ENCODE measurements at places on chromosomes 7 and 10.

GRCh38 chr10:132163278-132163765 lies 23.4 kb upstream of the DPYSL4 start:
- peak; percentile 51 for DNase-seq

GRCh38 chr7:24800667-24801066 lies 43.4 kb upstream of the GSDME start:
- DNase-seq = no peak

DNA sequence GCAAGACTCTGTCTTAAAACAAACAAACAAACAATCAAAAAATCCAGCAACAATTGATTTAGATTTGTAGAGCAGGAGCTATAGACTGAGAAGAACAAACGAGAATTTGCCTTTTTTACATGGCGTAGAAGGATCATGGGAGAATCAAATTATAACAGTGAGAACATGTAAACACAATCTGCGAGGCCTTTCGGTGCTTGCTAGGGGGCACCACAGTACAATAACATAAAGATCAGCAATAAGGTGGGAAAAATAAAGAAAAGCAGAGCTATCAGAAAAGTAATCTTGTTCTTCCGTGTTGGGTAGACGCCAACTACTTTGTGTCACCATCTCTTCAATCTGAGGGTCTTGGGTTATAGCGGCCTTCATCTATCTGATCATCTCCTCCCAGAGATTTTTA lies 82.2 kb downstream of the NOD1 start:
- DNase-seq = no peak

DNA sequence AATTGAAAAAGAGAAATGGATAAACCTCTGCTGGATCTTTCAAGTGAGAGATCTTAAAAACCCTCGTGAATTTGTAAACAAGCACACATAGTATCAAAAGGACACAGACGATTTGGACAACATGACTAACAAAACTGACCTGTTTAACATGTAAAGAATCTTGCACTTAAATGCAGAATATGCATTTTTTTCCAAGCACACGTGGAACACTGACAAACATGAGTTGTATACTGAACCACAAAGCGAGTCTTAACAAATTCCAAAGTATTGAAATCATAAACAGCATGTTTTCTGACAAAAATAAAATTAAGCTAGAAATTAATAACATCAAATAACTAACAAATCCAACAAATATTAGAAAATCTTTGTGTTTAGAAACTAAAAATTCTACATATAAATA lies 65.0 kb upstream of the ZNF746 start:
- DNase-seq = no peak

DNA sequence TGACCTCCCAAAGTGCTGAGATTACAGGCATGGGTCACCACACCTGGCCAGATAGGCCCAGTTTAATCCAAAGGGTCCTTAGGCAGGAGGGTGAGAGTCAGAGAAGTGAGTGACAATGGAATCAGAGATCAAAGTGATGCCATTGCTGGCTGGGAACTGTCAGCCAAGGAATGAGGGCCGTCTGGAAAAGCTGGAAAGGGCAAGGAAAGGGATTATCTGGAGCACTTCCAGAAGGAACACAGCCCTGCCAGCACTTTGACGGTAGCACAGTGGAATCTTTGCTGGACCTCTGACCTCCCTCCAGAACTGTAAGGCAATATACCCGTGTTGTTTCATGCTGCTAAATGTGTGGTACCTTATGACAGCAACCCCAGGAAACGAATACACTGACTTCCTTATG lies 11.3 kb upstream of the TAS2R40 start:
- DNase-seq = no peak

- DNase-seq = no peak
Observed at GRCh38 chr7:40316176-40316575, 181.4 kb downstream of the SUGCT start.

DNA sequence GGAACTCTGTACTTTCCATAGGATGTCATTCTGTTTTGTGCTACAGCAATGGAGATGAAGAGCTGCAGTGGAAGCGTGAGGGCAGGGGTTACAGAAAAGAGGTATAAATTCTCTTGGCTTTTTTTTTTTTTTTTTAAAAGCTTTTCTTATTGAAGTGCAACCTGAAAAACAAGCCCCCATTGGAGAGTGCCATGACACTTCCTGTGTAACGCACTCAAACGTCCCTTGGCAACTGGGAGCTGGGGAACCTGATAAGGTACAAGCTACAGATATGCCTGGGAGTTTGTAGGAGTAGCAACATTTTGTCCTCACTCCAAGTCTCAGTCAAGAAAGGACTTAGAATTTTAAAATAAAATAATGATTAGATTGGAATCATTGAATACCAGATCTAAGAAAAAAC lies 512.1 kb downstream of the RPS24 start:
- no peak for DNase-seq

- DNase-seq = no peak
Observed at GRCh38 chr10:93752761-93753160, 5.0 kb upstream of the LGI1 start.

DNA sequence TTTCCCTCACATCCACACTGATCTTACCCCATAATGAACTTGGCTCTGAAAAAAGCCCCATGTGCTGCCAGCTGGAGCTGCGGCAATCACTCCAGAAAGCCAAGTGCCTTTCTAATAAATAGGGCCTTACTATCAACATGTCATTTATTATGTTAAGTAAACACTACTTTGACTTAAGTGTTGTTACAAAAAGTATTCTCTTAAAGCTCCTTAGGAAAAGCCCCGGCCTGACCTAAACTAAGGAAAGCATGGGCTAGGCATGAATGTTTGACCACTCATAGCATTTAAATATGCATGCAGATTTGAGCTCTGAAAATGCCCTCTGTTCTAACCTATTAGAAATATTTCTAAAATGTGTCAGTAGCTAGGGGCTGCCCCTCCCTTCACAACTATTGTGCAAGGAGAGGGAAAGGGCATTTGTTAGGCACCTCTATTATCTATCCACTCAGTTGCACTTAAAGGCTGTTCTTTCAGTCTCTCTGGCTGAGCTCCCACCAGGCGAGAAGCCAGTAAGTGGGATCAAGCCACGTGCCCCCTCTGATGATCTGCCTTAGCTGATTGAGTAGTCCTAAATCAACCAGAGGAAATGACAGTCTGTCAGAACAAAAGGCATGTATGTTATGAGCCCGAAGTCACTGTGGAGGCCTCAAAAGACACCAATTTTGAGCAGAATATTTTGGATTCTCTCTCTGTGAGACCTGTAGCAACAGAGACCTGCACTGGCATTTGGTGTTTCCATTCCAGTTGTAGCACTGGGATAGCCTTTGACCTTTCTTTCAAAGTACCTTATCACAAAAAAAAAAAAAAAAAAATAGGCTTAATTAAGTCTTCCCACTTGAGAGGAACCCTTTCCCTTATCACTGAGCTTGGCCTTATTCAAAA lies 77.1 kb downstream of the ITGB8 start:
- DNase-seq = peak; percentile 79

DNA sequence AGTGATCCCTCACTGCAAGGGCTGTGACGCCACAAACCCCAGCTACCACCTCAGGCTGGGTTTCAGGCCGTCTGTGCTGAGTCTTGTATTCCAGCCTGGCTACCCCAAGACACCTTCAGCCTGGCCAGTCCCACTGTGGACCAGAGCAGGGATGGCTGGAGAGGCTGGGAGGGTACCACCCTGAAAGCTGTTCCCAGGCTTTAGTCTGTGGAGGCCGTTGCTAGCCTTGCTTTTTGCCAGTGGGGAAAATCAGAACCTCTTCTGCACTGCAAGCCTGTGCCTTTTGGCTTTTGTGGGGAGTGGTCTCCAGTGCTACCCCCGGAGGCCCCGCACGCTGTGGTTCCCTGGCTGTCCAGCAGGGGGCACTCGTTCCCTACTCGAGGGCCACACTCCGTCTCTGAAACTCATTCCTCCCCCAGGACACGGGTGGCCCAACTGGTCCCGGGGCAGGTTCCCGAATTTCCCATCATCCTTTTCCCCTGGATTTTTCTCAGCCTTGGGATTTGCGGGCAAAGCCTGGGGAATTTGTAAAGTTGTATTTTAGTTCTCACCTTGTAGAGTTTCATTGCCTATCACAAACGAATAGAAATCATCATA lies 128.4 kb upstream of the BTBD16 start:
- DNase-seq = peak; percentile 42

GRCh38 chr7:1232623-1233332 lies at the start of gene UNCX:
TSS of gene UNCX (plus strand) at chr7:1232872. CDS start at chr7:1233018, 146 bp downstream.
- DNase-seq = peak; percentile 53

DNA sequence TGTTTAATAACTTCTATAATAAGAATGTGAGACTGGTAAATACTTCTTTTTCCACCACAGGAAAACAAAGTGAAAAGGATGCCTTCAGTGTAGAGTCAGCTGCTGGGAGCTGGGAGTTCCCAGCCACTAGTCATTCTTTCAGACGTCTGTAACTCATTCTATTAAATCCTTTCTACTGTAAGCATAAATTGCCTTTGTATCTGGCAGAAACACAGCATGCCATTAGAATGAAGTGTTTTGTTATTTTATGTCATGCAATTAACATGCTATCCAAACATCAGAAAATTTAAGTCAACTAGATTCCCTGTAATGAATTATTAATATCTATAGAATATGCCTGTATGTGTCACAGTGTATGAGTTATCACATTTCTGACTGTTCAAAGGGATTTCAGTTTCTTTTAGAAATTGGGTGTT lies 14.3 kb downstream of the BPGM start:
- no peak for DNase-seq

- no peak for DNase-seq
Observed at GRCh38 chr10:109374215-109374614, 549.1 kb downstream of the XPNPEP1 start.

DNA sequence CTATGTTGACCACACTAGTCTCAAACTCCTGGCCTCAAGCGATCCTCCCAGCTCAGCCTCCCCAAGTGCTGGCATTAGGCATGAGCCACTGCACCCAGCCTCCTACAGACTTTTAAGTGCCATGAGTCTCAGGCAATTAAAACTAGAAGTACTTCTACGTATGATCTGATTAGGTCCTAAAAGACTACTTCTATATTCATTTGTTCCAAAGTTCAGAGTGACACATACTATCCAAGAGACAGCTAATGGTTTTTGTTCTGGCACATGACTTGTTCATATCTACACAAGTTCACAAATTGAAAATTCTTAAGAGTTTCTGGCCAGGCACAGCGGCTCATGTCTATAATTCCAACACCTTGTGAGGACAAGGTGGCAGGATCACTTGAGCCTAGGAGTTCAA lies 11.7 kb downstream of the ARHGAP19 start:
- no peak for DNase-seq

- DNase-seq = no peak
Observed at GRCh38 chr10:92208157-92208720, 82.6 kb downstream of the CPEB3 start.

- DNase-seq = no peak
Observed at GRCh38 chr7:155303039-155303593, 5.4 kb downstream of the INSIG1 start.

GRCh38 chr7:92560602-92561001 lies 29.6 kb downstream of the FAM133B start:
- DNase-seq = no peak

DNA sequence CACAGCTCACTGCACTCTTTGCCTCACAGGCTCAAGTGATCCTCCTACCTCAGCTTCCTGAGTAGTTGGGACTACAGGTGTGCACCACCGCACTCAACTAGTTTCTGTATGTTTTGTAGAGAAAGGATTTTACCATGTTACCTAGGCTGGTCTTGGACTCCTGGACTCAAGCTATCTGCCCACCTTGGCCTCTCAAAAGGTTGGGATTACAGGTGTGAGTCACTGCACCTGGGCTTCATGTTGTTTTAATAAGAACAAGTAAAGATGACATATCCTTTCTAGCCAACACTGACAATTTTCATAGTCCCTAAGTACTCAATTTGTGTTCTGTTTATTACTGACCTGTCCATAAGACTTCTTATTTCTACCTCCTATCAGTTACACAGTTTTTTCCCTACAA lies 16.8 kb downstream of the SEMA3C start:
- DNase-seq = no peak

DNA sequence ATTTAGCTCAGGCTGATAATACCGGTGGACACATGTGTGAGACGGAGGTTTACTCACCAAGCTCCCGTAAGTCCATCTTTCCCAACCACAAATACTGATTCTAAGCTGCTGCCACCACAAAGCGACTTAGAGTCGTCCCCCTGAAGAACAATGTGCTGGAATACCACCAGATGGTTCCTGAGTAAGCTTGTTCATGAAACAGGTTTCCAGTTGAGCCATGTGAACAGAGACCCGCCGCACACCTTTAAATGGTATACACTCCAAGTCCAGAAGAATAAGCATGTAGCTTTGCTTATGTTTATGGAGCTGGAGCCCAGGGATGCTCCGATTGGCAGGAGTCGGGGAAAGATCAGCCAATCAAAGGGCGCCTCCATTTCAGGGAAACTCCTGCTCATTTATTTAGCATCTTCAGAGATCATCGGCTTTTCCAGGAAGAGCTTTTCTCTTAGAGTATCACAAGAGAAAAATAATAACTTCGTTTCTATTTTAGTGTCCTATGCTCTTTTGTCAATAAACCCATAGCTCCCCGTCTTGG lies 261.6 kb upstream of the AOAH start:
- peak; percentile 89 for DNase-seq

DNA sequence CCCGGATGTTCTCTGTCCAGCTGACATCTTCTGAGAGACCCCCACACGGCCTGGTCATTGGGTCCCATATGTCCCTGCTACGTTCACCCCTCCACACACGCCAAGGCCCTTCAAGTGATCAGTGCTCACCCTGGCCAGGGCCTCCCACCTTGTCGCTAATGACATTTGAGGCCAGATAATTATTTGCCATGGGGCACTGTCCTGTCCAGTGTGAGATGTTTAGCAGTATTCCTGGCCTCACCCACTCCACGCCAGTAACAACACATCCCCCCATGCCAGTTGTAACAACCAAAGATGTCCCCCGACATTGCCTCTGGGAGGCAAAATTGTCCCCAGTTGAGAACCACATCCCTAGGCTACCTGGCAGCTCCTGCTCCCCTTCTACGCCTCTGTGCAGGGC lies 49.9 kb upstream of the NANOS1 start:
- DNase-seq = no peak

GRCh38 chr10:14374745-14375445 lies 44.2 kb upstream of the FRMD4A start:
- DNase-seq = no peak

DNA sequence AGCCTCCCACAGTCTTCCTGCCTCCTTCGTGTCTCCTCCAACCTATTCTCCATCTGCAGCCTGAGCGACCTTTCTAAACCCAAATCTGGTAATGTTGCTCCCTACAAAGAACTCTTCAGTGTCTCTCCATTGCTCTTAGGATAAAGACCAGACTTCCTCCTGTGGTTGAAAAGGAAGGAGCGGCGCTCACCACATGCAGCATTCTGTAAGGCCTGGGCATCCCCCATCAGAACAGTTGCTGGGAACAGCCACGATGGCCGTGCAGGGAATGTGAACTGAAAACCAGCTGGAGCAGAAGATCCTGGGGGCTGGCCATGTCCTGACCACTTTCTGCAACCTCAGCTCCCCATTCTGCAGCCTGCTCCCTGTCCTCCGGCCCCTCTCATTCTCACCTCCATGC lies 237.8 kb upstream of the ZMIZ1 start:
- DNase-seq = no peak

GRCh38 chr10:660413-660969 lies 29.0 kb downstream of the DIP2C start:
- no peak for DNase-seq

- no peak for DNase-seq
Observed at GRCh38 chr7:39934132-39934531, 15.9 kb upstream of the CDK13 start.

Measured in NCI-H82 (cell line).